ENCODE measurements at places on chromosomes 3 and 15. TPM values are rescaled to one million over a fixed set of nuclear protein-coding genes. Genes with fewer than 3 reads are reported as not detected.
A peak's percentile ranks its signal among the peaks of the same experiment; 100 is the strongest.

GRCh38 chr15:45385590-45385989 is 7.2 kb upstream of the GATM start:
- no peak for ATAC-seq

- no peak for ATAC-seq
Observed at GRCh38 chr3:164673738-164674137, 404.6 kb downstream of the SI start.

C3orf22 gene
- 0.47 TPM for total RNA-seq

CCDC191 gene
- 4.2 TPM for total RNA-seq

DNA sequence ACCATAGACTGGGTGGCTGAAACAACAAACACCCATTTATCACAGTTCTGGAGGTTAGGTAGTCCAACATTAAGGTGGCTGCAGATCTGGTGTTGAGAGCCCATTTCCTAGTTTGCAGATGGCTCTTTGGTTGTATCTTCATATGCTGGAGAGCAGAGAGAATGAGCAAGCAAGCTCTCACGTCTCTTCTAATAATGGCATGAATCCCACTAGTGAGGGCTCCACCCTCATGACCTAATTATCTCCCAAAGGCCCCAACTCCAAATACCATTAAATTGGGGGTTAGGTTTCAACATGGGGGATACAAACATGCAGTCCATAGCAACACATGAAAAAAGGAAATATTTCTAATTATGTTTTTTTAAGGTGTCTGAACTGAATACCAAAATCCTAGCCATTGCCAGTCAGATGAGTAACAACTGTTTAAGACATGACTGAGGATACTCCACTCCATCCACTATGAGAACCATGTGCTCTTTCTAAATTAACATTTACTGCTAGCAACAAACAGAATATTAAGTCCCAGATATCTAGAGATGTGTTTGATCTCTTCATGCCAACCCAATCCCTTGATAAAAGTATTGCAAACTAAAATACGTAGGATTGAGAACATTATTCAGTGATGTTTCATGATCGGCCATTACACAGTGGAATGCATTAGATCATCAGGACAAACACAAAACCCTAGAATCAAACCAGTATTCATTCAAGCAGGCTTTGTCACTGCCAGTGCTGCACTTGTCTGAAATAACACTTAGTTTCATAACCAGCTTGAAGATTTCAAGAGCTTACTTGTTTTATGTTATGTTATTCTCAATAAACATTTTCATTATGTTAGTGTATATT is 340.3 kb downstream of the SLC9A9 start:
- peak; percentile 80 for ATAC-seq

DNA sequence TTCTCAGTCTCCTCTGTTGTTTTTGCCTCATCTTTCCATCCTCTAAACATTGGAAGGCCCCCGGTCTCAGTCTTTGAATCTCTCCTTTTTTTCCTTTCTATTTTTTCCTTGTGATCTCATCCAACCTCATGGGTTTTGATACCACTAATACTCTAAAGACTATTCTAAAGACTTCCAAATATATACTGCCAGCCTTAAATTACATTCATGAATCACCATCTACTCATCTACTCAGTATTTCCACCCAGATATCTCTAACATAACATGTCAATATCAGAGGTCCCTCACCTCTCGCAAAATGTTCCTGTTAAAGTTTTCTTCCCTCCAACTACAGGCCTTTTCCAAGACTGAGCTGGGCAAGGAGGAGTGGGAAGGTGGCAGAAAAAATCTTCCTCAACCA is 282.5 kb upstream of the TTC14 start:
- no peak for ATAC-seq

ZIC4 gene
- 5.7 TPM for total RNA-seq

SI gene
- total RNA-seq, result not detected

- peak; percentile 39 for ATAC-seq
Observed at GRCh38 chr3:118760585-118761290, 273.9 kb downstream of the IGSF11 start.

DNA sequence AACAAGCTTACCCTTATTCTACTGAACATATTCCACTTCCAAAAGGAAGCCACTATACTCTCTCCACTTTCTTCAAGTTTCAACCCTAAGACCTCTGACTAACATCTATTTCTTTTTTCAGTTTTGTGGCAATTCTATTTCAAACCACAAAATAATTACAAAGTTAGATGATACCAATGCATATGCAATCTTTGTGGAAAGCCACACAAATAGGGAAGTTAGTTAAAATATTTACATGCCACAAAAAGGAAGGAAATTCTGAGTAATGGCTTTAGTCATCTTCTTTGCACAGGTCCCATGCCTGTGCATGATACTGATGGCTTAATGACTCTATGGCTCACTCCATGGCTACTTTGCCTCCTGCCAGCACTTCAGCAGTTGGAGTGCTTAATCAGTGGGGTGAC is 57.0 kb upstream of the MCTP2 start:
- ATAC-seq, result peak; percentile 24

HHLA2 gene
- 0.16 TPM for total RNA-seq

MORC1 gene
- not detected for total RNA-seq

ACAN gene
- 0.13 TPM for total RNA-seq

DNA sequence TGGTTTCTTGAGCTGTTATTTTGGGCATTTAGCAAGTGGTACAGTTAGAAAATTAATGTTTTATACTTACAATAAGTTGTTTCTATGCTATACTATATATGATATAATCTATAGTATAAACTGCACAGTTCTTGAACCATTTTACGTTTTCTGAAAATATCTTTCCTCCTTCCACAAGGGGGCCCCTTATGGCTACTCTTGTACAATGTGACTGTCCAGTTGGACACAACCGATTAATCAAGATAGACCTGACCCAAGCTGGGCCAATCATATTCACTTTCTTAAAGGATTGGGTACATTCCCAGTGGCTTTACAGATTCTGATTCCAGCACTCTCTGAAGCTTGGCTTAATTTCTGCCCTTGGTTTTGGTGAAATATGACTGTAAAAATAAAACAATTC is 953.4 kb downstream of the AGBL1 start:
- ATAC-seq, result no peak

- no peak for ATAC-seq
Observed at GRCh38 chr15:63080634-63081250, 38.2 kb downstream of the TPM1 start.

DNA sequence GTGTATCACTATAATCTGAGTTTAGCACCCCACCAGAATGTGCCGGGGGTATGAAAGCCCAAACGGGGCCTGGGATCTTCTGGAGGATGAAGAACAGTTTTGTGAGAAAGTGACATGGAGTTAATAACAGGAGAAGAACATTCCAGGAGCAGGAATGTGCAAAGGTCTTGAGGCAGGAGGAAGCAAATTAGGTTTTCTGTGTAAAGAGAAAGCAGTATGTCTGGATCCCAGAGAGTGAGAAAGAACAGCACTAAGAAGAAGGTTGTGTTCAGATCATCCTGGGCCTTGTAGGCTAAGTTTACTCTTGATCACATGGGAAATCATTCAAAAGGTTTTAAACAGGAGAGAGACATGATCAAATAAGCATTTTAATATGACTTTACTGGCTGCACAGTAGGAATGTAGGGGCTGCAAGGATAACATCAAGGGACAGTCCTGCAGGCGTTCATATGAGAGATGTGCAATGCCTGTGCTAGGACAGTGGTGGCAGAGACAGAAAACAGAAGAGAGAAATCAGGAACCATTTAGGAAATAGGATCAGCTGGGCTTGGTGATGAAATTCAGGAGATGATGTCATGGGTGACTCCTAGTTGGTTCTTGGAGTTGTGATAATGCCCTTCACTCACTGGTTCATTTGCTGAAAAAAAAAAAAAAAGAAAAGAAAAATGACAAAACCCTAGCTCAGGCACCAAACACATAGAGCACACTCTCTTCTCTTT is 113.5 kb downstream of the TNIK start:
- ATAC-seq, result no peak

GRCh38 chr15:61935493-61935892 is 124.8 kb downstream of the VPS13C start:
- no peak for ATAC-seq

DNA sequence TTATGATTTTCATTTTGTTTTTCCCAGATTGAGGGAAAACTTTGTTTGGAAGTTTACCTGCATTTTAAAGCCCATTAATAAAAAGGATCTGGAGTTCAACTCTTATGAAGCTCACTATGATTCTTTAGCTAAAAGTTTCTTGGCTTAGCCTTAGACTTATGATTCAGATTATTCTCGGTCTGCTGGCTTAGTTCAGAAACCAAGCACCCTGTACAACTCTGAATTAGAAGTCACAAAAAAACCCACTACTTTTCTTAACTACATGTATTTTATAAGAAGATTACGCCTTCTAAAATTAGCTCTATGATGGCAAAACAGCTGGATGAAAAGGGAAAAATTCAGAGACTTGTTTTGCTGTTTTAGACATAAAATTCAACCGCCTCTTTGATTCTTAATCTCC is 14.3 kb upstream of the DENND4A start:
- ATAC-seq, result no peak

DNA sequence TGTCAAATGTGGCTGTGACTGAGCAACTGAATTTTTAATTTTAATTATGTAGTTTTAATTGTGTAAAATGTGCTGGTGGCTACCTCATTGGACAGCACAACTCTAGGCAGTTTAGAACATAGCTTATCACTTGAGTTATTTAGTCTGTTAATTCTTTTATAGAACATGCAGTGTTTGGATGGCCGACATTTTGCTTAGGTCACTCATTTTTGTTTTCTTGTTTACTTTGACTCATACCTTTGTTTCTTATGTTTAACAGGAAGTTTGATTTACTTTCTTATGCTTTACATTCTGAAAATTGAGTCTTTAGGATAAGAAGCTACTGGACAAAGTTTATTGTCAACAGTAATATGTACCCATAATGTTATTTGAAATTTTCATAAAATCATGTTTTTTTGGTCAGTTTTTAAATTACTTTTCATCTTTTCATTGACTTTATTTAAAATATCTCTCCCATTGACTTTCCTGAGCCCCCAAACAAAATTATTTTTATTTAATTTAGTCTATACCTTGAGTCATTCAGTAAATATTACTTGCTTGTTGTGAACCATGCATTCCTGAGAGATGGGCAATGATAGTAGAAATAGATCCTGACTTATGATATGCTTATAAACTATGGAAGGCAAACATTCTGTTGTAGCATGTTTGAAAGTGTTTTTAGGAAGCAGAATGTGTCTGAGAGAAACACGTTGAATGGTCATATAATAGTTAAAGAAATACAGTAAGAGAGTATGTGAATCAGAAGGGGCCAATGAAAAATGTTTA is 60.6 kb downstream of the TCF12 start:
- ATAC-seq, result no peak

DNA sequence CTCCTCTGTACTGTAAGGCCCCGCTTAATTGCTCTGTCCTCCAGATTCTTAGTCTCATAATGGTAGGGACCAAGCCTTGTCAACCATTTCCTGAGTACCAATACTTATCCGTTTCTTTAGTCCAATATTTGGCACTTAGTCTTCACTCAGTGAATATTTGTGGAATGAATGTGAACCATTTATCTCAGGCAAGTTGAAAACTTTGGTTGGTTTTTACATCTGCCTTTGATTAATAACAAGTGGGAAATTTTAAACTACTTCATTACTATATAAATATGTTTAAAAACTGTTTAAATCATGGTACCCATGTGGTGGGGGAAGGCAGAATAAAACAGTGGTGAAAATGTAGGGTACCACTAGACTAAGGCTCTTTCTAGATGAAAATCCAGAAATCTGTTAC is 15.2 kb downstream of the CA12 start:
- ATAC-seq, result no peak

KLHL40 gene
- not detected for total RNA-seq

PLA2G4E gene
- 0.54 TPM for total RNA-seq

PARP15 gene
- 0.05 TPM for total RNA-seq

DNA sequence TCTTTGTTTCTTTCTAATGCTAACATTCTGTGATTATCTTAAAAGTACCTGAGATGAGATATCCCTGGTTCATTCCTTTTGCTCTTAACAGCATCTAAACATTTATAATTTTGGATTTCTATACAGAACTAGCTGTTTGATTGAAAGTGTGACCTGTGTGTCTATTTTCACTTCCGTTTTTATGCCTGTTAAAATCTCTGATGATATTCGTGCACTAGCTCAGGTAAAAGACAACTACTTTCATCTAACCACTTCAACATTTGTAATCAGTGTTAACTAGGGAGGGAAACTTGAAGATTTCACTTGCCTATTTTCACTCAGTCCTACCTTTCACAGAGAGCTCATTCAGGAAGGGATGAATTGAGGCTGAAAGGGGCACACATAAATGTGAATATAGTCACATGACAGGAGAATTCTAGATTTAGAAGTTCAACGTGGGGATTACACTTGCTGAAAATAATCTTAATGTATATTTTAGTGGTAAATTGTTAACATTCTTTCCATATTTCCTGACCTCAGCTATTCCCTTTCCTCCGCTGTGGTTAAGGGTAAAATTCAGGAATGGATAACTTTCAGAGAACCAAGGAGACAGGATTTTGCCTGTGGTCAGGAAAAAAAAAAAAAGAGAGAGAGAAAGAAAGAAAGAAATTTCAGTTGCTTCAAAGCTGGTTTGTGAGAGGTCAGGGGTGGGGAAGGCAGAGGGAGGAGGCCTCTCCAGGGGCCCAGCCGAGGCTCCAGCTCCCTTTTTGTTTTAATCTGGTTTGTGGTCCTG is 159.8 kb upstream of the TSC22D2 start:
- no peak for ATAC-seq

GRCh38 chr15:69554279-69554961 is 101.8 kb downstream of the RPLP1 start:
- ATAC-seq, result peak; percentile 34

DNA sequence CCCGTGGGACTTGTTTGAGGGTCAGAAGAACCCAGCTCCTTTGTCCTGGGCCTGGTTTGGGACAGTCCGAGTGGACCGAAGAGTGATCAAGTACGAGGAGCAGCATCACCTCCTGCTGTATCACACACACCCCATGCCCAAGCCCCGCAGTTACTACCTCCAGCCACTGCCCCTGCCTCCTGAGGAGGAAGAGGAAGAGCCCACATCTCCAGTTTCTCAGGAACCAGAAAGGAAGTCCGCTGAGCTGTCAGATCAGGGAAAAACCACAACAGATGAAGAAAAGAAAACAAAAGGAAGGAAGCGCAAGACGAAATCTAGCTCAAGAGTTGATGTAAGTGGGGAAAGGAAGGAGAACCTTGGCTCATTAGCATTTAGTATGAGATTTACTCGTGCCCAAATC is 3.3 kb upstream of the P2RY12 start:
- no peak for ATAC-seq

MME gene
- total RNA-seq, result 1.2 TPM

- ATAC-seq, result peak; percentile 97
Observed at GRCh38 chr3:129383292-129383860, 45.1 kb downstream of the EFCAB12 start.

All from motor neuron (in vitro differentiated cells).